Upper lobe of left lung (tissue), 6 donors: ENCODE measurements at places on chromosomes 4 and X. TPM values are rescaled to one million over a fixed set of nuclear protein-coding genes. Genes with fewer than 3 reads are reported as not detected.

Gene GRIA3
- total RNA-seq: not detected

Gene CXCL10
- total RNA-seq: 3.8 TPM

Gene NWD2
- total RNA-seq: not detected

Gene SLC4A4
- total RNA-seq: 31.4 TPM

Gene ZNF595
- total RNA-seq: 30.4 TPM

Gene PDCL2
- not detected for total RNA-seq

Gene CYSLTR1
- total RNA-seq: 7.0 TPM

Gene ARHGAP6
- 18.6 TPM for total RNA-seq

Gene ZMAT1
- 5.2 TPM for total RNA-seq

Gene MSL3
- total RNA-seq: 30.4 TPM

Gene LONRF3
- 66.0 TPM for total RNA-seq

Gene PRPS2
- 24.3 TPM for total RNA-seq

Gene BTK
- total RNA-seq: 40.0 TPM

Gene OTUD6A
- not detected for total RNA-seq

Gene ABCG2
- 11.7 TPM for total RNA-seq

Gene GRK4
- total RNA-seq: 10.4 TPM

Gene HS6ST2
- 0.30 TPM for total RNA-seq

Gene FAM241A
- total RNA-seq: 6.5 TPM

Gene GLOD5
- total RNA-seq: 1.1 TPM

Gene TREX2
- total RNA-seq: 1.2 TPM

Gene LEF1
- 7.5 TPM for total RNA-seq

Gene PPP1R2C
- total RNA-seq: not detected

Gene NAP1L2
- 1.4 TPM for total RNA-seq

Gene SAGE1
- not detected for total RNA-seq

Gene XG
- not detected for total RNA-seq

Gene CLIC2
- total RNA-seq: 43.9 TPM

Gene ASB12
- 0.46 TPM for total RNA-seq

Gene PRICKLE3
- 27.3 TPM for total RNA-seq

Gene ZNF718
- total RNA-seq: 14.7 TPM

Gene EMCN
- 35.0 TPM for total RNA-seq

Gene MGARP
- total RNA-seq: 0.98 TPM

Gene SLC9B1
- total RNA-seq: not detected

Gene TAF7L
- not detected for total RNA-seq

Gene SMIM10
- total RNA-seq: not detected

Gene MAGEA12
- total RNA-seq: 0.37 TPM

Gene CNGA1
- total RNA-seq: not detected

Gene NLRP2B
- not detected for total RNA-seq

Gene GTPBP6
- total RNA-seq: 69.9 TPM

Gene TMPRSS11A
- 0.20 TPM for total RNA-seq
